ENCODE measurements at places on chromosomes 6 and 20. TPM values are rescaled to one million over a fixed set of nuclear protein-coding genes. Genes with fewer than 3 reads are reported as not detected.

The BPIFA1 gene
- not detected for total RNA-seq

The CGA gene
- total RNA-seq = not detected

The SLC18B1 gene
- total RNA-seq = 5.3 TPM

The C20orf141 gene
- not detected for total RNA-seq

The PPIL6 gene
- total RNA-seq = not detected

The TOMM34 gene
- 23.7 TPM for total RNA-seq

The INSM1 gene
- total RNA-seq = 0.05 TPM

The C4A gene
- 5.2 TPM for total RNA-seq

The JPH2 gene
- not detected for total RNA-seq

The CHMP4B gene
- 77.4 TPM for total RNA-seq
